ENCODE measurements at places on chromosomes 16 and 17. TPM values are rescaled to one million over a fixed set of nuclear protein-coding genes. Genes with fewer than 3 reads are reported as not detected.

The TP53TG3B gene
- not detected for polyA plus RNA-seq

The SLC5A11 gene
- not detected for polyA plus RNA-seq

- 0 out of 2 replicates have a peak, but pooled peaks cover 2% of the 10 kb centered on the region for H3K27me3 ChIP-seq
- no peak overlapping the region for H3K27ac ChIP-seq
- H3K4me1 ChIP-seq = peaks cover 3% of the 10 kb centered on the region
- no peaks in the 10 kb centered on the region for H3K36me3 ChIP-seq
- no peak for DNase-seq
- H3K4me3 ChIP-seq = no peak overlapping the region
Observed at GRCh38 chr17:41740506-41740905, 6.1 kb upstream of the HAP1 start.

The DNAH3 gene
- not detected for polyA plus RNA-seq

GRCh38 chr17:81444610-81445339 is 49.5 kb downstream of the BAHCC1 start:
- no peak overlapping the region for H3K27ac ChIP-seq
- no peaks in the 10 kb centered on the region for H3K4me1 ChIP-seq
- no peak for DNase-seq
- no peaks in the 10 kb centered on the region for H3K36me3 ChIP-seq

The CD300H gene
- not detected for polyA plus RNA-seq

GRCh38 chr17:64309021-64309420 is 46.0 kb upstream of the TEX2 start:
- H3K4me1 ChIP-seq = no peaks in the 10 kb centered on the region
- H3K27me3 ChIP-seq = no peaks in the 10 kb centered on the region
- no peak overlapping the region for H3K4me3 ChIP-seq
- no peak for DNase-seq
- no peak overlapping the region for H3K27ac ChIP-seq

DNA sequence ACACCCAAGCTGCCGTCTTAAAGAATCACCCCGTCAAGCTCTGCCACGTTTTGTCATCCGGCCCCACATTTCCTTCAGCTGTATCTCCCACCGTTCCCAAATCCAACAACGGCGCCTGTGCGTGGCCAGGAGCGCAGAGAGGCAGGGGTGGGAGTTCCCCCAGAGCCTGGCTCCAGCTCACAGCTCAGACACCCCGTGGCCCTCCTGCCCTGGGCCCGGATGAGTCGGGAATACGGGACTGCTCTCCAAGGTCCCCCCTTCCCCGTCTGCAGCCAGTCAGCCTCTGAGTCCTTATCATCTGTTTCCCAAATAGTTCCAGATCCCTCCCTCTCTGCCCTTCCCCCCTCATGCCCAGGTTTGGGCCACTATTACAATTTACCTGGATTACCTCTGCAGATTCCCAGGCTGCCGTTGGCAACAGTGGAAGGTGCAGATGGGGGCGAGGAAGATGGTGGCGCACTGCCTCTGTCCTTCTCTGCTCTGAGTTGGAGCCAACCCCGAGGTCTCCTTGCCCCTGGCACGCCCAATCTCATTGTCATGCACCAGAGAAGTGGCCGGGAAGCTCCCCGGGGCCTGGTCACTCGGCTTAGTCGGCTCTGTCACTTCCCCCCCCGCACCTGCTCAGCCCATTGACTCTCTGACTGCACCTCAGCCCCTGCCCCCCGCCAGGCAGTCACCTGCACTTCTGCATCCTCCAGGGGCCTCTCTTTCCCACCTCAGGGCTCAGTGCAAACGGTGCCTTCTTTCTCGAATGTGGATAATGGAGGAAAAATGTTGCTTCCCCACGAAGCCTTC is 18.3 kb upstream of the RPTOR start:
- peaks cover 1% of the 10 kb centered on the region for H3K27me3 ChIP-seq
- no peak overlapping the region for H3K27ac ChIP-seq
- no peak for DNase-seq
- no peak overlapping the region for H3K4me3 ChIP-seq

The NEURL4 gene
- 3.9 TPM for polyA plus RNA-seq

The SNX20 gene
- 18.1 TPM for polyA plus RNA-seq

The KRTAP2-3 gene
- polyA plus RNA-seq = not detected

The HID1 gene
- 0.99 TPM for polyA plus RNA-seq

Measured in GM12878 (cell line).